Activated naive CD4-positive, alpha-beta T cell (primary cell): ENCODE measurements at places on chromosomes 13 and 19.
A peak's percentile ranks its signal among the peaks of the same experiment; 100 is the strongest.

DNA sequence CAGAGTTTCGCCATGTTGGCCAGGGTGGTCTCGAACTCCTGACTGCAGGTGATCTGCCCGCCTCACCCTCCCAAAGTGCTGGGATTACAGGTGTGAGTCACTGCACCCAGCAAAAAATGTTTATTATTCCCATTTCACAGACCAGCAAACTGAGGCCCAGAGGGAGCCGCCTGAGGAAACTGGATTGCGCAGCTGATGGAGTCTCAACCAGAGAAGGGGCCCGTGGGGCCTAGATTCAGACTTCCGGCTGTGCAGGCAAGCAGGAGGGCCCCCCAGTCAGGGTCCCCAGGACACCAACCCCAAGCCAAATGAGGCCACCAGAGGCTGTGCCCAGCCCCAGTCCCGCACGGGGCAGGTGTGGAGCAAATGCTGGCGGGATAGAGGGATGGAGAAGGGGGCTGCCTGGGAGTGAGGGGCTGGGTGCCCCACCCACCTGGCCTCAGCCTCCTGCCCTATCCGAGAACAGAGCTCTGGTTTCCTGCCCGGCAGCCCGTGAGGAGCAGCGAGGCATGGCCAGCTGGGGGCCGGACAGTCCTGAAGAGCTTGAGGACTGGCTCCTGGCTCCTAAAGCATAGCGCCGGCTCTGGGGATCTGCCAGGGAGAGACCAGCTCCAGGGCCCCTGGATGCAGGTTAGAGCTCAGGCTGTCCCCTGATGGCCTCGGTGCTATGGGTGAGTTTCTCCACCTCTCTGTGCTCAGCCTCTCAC, 22.0 kb downstream of the MISP start:
- no peak for DNase-seq

DNA sequence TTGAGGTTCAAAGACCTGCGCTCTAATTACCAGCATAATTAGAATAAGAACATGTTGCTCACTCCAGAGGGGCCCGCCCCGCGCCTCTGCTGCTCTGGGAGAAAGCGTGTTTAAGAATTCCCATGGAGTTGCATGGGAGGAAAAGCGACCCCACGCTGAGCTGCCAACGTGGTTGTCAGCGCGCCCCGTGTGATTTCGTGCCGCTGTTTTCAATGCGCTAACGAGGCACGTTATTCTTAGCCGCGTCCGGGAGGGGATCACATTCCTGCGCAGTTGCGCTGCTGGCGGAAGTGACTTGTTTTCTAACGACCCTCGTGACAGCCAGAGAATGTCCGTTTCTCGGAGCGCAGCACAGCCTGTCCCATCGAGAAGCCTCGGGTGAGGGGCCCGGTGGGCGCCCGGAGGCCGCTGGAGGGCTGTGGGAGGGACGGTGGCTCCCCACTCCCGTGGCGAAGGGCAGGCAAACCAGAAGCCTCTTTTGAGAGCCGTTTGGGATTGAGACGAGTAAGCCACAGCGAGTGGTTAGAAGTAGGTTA, 173.8 kb upstream of the SOX1 start:
- DNase-seq: no peak

- DNase-seq: no peak
Measured at GRCh38 chr19:35822579-35822978, 9.9 kb upstream of the PRODH2 start.

GRCh38 chr13:60679928-60680694, 283.1 kb downstream of the TDRD3 start:
- no peak for DNase-seq

DNA sequence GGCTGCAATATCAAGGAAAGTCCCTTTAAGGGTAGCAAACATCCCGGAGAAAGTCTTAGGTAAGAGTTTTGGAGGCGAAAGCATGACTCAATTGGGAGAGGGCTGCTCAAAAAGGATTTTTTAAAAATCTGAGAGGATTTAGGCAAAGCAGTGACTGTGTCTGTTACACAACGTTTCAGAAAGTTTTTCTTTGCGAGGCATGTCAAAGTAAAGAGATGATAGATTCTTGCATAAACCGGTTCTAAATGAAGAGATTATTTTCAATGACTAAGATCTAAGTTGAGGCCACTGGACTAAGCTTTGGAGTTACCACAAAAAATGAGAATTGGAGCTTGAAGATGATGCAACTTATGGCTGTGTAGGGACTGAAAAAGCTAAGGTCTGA, 43.7 kb upstream of the ENOX1 start:
- no peak for DNase-seq

GRCh38 chr19:2270157-2270422, 11.9 kb downstream of the PEAK3 start:
- DNase-seq: no peak

DNA sequence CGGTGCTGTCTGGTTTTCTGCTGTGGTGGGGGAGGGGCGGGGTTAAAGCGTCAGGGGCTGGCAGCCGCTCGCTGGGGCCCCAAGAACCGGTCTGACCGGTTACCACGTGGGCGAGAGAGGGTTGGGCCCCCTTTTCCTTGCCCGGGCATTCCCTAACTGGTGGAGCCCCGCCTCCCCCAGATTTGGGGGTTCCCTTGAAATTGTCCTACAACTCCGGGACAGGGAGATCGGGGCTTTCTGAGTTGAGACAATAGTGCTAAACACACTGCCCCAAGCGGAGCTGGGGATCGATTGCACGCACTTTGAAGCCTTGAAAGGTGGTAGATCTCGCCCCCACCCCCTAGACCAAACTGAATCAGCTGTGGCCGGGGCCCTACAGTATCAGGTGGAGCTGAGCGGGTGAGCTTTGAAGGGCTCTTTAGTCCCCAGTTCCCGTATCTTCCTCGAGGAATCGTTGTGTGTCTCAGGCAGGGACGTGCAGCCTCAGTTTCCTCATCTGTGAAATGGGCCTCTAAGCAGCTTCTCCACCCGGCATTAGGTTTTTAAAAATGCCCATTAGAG, 4.8 kb downstream of the IER2 start:
- peak; percentile 68 for DNase-seq
